Chondrocyte (in vitro differentiated cells): ENCODE measurements at places on chromosomes 12 and 14. TPM values are rescaled to one million over a fixed set of nuclear protein-coding genes. Genes with fewer than 3 reads are reported as not detected.

- no peak for DNase-seq
Measured at GRCh38 chr12:51622564-51622963, 31.5 kb downstream of the SCN8A start.

The NELL2 gene
- total RNA-seq = not detected in 3 replicates

The LPCAT3 gene
- 18.8 to 22.1 TPM (median 19.4 TPM) in 3 replicates for total RNA-seq

DNA sequence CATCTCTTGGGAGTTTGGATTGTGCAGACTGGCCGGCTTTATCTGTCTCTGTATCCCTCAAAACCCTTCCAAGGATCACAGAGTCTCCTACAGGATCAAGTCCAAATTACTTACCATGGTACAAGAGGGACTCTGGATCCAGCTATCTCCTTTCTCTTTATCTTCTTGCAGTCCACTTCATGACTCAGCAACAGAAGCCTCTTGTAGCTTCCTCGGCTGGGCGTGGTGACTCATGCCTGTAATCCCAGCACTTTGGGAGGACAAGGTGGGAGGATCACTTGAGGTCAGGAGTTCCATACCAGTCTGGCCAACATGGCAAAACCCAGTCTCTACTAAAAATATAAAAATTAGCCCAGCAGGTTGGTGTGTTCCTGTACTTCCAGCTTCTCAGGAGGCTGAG lies 189.7 kb downstream of the BCAT1 start:
- no peak for DNase-seq

DNA sequence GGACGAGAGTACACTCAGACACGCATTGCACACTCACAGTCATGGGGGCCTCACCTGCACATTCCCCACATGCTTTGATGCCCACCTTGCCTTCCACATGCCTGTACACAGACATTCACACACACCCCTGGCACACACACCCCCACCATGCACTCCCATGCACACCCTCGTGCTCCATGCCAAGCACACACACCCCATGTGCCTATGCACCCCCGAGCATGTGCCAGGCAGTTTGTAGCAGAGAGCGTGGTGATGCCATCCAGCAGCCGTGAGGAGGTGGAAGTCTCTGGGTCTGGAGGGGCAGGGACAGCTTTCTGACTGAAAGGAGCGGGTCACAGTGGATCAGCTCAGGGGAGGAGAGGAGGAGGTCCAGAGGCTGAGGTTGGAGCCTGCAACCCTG lies 10.7 kb upstream of the NXPH4 start:
- DNase-seq = no peak

DNA sequence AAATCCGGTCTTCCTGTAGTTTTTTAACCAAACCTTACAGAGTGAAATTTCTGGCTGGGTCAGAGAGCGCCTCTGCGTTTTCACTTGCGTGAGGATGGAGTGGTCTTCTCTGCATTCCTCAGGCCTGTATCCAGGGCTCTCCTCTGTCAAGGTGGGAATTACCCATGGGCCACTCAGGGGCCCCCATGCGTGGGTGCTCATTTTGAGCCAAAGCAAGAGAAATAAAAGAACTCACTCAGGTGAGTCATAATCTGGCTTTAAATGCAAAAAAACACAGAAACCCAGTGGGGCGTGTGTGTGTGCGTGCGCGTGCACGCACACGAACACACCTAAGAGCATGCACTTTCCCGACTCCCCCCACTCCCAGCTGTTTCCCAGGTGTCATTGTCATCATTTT lies 104.0 kb upstream of the PWP1 start:
- no peak for DNase-seq

GRCh38 chr14:20830831-20831230 lies 28.2 kb upstream of the RNASE1 start:
- no peak for DNase-seq

The C14orf39 gene
- total RNA-seq = 0.36 to 0.60 TPM (median 0.44 TPM) in 3 replicates

- DNase-seq = no peak
Measured at GRCh38 chr12:6384499-6385436, 806 bp downstream of the LTBR start.
